ENCODE measurements at places on chromosomes 3 and 15. TPM values are rescaled to one million over a fixed set of nuclear protein-coding genes. Genes with fewer than 3 reads are reported as not detected.

Gene PAQR5
- 35.1 TPM for polyA plus RNA-seq

Gene CKMT1B
- polyA plus RNA-seq: 3.4 TPM

Gene ZFAND6
- 132 TPM for polyA plus RNA-seq

Gene CTDSPL2
- 79.7 TPM for polyA plus RNA-seq

Gene CCPG1
- polyA plus RNA-seq: 58.2 TPM

Gene RBM15B
- polyA plus RNA-seq: 39.2 TPM

All from left kidney (tissue), 8 donors.